Amniotic epithelial cell (primary cell): ENCODE measurements at places on chromosomes 5 and 9.
A peak's percentile ranks its signal among the peaks of the same experiment; 100 is the strongest.

GRCh38 chr5:169106911-169107706 lies 193.8 kb downstream of the SLIT3 start:
- DNase-seq, result peak; percentile 97

DNA sequence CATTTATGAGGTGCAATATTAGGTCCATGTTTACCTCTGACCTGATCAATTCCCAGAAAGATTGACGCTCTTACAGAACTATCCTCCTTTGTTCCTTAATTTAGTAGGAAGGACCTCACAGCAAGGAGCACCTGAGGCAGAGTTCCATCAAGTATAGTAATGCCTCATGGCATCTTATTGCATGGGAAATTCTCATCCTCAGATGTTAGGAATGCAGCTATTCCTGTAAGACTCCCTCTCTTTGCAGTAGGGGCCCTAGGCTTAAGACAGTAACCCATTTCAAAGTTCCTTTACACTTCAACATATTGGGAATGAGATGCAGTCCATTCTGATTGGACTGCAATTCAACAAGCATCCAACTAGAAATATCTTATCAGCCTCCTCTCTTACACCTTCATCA lies 69.8 kb downstream of the SLCO4C1 start:
- no peak for DNase-seq

DNA sequence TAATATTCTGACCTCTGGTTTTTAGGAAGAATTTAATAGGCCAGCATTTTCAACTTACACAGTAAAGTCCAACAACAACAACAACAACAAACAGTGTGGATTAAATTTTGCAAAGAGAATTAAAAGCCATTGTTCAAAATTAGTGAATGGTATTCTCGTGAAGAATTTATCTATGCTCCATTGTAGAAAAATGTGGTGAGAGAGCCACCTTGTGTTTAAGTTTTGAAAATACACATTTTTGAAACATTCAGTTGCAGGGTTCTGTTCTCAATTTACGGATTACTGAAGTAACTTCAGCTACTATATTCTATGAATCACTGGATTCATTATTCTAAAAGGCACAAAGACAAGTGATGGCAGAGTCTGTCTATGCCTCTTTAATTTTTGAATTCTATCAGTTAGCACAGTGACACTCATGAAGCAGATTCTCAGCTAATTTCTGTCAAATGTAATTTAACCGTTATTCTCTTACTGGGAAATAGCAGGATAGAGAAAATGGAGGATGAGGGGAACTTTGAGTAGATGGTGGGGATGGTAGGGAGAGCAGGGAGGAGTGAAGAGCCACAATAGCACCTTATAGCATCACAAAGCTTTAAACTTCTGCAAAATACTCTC lies 11.0 kb downstream of the CCDC152 start:
- peak; percentile 39 for DNase-seq

DNA sequence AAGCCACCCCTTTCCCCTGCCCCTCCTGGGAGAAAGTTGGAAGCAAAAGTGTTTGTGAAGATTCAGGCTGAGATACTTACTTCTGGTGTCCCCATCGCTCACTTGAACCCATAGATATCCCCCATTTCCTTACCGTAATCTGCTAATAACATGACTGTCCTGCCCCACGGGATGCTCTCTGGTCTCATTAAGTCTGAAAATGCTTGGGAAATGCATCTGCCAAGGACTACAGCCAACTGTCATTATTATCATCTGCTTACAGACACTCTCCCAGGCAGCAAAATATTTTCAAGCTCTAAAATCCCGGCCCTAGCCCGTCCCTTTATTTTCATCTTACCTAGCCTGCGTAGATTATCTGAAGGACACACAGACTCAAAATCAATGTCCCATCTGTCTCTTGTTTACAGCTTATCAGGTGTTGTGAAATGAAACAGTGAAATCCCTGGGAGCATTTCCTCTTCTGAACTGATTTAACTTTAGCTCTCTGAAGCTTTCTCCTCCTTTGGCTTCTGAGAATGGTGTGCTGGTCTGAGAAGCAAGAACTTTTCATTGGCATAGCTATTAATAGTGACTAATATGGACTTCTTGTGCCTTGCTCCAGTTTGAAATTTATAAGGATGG lies 126.9 kb upstream of the OSMR start:
- DNase-seq, result peak; percentile 62

DNA sequence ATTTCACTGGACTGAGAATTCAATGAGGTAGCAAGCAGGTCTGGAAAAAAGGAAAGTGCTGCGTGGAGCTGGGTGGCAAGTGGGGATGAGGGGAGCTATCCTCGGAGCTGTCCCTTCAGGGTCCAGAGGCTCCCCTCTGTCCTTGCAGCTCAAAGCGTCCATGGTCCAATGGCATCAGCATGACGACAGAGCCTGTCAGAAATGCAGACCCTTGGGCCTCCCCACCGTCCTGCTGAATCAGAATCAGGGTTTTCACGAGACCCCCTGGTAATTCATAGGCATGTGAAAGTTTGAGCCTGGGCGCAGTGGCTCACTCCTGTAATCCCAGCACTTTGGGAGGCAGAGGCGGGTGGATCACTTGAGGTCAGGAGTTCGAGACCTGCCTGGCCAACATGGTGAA lies 5.5 kb downstream of the HIGD2A start:
- DNase-seq, result no peak

GRCh38 chr9:4242239-4242638 lies 57.6 kb downstream of the GLIS3 start:
- DNase-seq, result no peak

- DNase-seq, result no peak
These were observed 3.9 kb downstream of the SHROOM1 start for GRCh38 chr5:132826424-132827082.

- no peak for DNase-seq
These were observed 96.2 kb downstream of the CHSY3 start for GRCh38 chr5:130000460-130000859.

DNA sequence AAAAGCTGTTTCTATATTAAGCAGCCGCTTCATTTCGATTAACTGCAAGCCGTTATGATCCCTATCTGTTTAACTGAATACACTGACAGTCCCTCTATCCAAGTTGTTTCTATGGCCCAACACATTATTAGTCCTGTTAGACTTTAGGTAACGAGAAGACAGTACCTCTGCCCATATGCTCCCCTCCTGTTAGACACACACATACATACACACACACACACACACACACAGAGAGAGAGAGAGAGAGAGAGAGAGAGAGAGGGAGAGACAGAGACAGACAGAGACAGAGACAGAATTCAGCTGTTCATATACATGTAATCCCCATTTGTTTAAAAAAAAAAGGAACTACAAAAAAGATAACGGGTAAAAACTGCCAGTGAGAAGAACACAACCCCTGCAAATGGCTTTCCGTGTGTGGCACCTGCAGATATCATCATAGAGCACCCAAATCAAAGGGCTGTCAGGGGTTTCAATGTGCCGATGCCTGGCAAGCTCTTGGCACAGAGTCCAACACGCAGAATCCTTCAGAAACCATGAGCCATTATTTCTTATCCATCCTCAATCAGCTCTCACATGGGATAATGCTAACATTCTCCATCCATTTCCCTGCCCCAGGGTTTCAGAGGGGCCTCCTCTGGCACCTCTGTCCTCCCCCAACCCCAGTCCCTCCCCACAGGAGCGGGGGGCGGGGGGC lies 144.0 kb downstream of the MYO10 start:
- no peak for DNase-seq

- DNase-seq, result no peak
These were observed 301.0 kb downstream of the RASEF start for GRCh38 chr9:82761956-82762355.

GRCh38 chr5:171480239-171480638 lies 60.8 kb downstream of the FGF18 start:
- no peak for DNase-seq

DNA sequence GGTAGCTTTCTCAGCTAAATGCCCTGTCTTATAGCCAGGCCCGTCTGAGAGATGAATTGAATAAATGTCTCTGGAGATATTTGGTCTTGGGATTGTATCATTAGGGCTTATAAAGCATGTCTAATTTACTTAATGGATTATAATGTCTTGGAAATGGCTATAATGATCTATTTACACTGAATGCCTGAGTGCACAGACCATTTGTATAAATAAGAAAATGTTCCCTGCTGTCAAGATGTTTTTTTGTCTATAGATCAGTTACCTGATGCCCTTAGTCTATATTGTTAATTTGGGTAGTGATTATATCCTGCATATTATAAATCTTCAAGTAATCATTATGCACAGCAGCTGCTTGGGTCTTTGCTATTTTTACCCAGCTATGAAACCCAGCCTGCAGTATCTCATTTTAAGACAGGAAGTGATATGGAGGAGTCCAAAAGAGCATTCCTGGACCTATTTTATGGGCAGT lies 112.9 kb upstream of the ACTBL2 start:
- DNase-seq, result no peak

- DNase-seq, result no peak
These were observed 2.5 kb downstream of the NHP2 start for GRCh38 chr5:178150977-178151734.

DNA sequence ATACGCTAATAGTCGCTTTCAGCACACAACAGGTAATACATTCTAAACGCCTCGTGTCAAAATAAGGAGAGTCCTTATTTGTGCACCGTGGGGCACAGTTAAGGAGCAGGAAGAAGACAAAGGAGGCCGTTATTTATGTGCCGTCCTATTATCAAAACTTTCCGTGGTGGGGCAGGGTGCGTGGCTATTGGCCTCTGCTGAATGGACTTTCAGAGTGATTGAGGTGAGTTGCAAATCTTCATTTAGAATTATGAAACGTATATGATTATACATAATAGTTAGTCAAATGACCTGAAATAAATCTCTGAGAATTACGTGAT lies 833 bp downstream of the C5orf24 start:
- DNase-seq, result peak; percentile 17

DNA sequence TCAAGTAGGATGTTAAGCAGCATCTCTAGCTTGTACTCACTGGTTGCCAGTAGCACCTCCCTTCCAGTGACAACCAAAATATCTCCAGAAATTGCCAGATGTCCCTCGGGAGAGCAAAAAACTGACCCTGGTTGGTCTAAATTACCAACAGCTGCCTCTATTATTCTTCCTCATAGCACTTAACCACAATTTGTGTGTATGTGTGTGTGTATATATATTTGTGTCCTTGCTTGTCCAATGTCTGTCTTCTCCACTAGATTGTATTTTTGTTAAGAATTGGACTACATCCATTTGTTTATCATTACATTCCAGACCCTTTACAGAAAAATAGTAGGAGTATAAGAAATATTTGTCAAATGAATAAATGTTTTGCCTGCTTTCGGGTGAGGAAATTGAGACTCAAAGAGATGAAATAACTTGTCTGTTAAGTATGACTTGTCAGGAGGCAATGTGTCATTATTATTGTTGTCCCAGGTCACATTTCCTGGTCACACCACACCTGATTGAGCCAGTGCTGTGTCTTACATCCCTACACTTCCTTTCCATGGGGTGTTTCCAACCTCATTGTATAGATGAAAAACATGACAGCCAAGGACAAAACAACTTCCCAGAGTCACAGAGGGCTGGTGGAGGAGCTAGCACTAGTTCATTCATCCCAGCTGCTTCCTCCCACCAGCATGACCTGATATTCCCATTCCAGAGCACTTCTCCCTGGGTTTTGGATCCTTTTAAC lies 11.4 kb upstream of the GRPEL2 start:
- no peak for DNase-seq
